Stimulated activated CD8-positive, alpha-beta memory T cell treated with anti-CD3 and anti-CD28 coated beads, Interleukin-7, amount 100 ng/mL, for 4 hours (primary cell): ENCODE measurements at places on chromosomes 3 and 15.

GRCh38 chr3:181075098-181075497, 85.6 kb upstream of the DNAJC19 start:
- DNase-seq = no peak

DNA sequence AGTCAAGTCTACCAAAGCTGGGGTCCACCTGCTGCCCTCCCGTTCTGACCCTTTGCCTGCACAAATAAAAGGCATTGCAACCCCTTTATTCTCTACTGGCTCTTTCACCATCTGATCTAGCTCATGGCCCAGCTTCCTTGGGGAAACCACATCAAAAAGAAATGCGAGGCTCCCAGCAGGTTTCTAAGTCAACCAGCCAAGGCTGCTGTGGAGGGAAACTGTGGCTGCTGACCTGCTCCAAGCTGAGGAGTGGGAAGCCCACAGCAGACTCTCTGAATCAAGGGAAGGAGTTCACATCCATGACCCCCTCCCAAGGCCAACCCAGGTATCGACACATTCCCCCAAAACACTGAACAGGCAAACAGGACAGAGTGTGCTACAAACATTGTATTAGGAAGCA, 25.2 kb upstream of the SLCO2A1 start:
- no peak for DNase-seq

- DNase-seq = no peak
These were observed 73.0 kb downstream of the IL5RA start for GRCh38 chr3:3037156-3037555.

GRCh38 chr15:78394981-78395616, 42.9 kb upstream of the IREB2 start:
- no peak for DNase-seq

- DNase-seq = no peak
These were observed 672.2 kb downstream of the DIPK2A start for GRCh38 chr3:144643771-144644198.

DNA sequence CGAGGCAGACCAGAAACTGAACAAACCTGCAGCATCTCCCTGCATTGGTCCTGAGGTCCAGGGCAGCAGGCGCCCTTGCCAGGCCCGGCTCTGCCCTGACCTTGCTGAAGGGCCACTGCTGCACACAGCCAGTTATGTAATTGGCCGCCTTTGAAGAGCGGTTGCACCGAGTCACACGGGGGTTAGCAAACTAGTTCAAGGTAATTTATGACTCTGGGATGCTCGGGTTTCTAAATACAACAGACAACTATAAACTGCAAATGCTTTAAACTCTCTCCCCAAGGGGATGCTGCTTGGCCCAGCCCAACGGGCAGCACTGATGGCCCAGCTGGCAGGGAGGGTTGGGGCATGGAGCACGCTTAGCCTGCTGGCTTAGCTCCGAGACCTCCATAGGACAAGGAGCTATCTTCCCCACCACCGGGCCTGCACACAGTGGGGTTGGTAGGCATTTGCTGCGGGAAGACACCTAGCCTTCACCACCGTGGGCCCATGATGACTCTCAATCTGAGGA, 60.3 kb upstream of the IQSEC1 start:
- DNase-seq = no peak

GRCh38 chr3:197475997-197476525, 79.7 kb downstream of the BDH1 start:
- DNase-seq = no peak

DNA sequence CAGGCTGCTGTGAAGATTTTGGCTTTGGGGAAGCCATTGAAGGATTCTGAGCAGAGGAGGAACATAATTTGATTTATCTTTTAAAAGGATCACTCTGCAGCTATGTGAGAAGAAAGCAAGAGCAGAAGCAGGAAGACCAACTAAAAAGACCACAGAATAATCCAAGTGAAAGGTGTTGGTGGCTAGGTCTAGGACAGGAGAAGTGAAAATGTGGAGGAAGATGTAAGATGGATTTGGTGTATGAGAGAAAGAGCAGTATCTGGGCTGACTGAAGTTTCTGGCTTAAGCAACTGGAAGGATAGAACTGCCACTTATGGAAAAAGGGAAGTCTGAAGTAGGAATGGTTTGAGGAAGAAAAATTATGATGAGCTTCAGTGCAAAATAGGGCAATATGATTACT, 62.0 kb downstream of the SFMBT1 start:
- DNase-seq = no peak

- DNase-seq = no peak
These were observed 84.8 kb downstream of the DCLK3 start for GRCh38 chr3:36679384-36680200.

DNA sequence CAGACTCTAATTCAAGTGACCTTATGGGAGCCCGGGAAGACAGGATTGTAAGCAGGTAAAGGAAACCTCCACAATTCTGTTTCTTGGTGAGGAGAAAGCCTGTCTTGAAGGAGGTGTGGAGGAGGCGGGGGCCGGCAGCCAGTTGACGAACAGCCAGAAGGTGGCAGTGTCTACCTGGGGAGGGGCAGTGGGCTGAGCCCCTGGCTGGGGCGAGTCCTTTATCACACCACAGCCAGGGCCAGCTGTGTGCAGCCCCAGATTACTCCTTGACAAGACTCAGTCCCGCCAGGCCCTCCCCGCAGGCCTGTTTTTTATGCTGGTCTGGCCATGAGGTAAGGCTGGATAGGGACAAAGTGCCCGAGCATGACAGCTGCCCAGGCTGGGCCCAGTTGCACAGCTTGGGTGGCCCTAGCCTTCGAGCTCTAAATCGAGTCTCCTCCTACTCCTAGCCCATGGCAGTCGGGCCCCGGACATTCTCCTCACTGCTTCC, 40.9 kb upstream of the IDH2 start:
- peak; percentile 24 for DNase-seq

DNA sequence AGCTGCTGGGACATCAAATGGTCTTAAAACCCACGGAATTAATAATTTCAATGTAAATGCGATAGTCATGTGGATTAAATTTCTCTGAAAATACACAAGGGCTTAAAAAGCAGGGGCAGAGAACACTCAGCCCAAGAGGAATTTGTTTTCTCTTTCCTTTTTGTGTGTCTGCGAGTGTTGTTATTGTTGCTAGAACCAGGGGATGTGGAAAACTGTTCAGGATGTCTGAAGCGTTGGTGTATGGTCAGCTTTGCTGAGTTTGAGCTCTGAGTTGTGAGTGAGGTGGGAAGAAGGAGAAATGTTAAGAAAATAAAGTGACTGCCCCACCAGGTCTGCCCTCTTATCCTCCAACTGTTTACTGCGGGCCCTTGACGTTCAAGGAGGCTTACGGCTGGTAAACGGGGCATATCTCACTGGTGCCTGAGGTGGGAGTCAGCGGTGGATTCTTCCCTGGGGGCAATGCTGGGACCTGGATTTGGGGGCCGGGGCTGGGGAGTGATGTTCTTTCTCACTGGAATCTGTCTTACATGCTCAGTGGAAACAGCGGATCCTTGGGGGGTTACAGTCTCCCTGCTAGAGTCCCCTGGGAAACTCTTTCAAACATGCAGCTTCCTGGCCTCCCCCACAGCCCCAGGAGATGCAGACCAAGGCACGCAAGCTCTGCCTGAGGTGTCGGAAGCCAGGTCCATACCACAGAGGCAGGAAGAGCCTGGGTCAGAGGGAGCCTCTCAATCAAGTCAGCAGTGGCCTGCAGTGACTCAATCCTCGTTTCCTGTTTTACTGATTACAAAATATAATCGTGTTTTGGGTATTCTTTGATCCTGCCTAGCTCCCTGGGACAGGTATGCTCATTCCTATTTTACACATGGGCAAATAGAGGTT, 41.8 kb downstream of the ITGA11 start:
- DNase-seq = no peak
